Hindlimb muscle (tissue), 1 donor: ENCODE measurements at places on chromosomes 16 and 17.

DNA sequence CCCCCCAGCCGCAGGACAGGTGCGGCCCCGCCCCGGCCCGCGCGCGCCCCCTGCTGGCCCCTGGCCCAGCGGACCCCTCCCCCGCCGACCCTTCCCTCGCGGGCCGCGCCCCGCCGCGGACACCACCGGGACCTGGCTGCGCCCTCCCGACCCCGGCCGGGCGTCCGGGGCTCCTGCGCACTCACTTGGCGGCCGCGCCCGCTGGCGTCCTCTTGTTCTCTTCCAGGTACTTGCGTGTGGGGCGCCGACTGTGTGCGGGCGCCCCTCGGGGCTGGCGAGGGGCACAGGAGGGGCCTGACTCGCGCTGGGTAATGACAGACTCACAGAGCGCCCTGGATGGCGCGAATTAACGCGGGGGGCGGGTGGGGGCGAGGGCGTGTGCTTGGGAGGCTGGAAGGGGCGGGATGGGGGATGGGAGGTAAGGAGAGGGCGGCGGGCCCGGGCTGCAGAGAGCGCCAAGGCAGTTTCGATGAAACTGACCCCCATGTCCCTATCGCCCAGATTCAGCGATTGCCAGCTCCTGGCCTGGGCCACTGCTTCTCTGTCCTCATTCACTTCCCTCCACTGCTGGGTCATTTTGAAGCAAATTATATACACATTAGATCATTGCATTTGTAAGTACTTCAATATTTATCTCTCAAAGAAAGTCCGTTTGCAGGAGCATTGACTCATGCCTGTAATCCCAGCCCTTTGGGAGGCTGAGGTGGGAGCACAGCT is 445 bp upstream of the DBNDD1 start:
- DNase-seq, result no peak

GRCh38 chr16:51538707-51539498 is 387.8 kb upstream of the SALL1 start:
- no peak for DNase-seq

- DNase-seq, result no peak
Measured at GRCh38 chr16:19071811-19072777, 4.7 kb downstream of the COQ7 start.

GRCh38 chr16:86576591-86577313 is 1.6 kb upstream of the FOXL1 start:
- DNase-seq, result no peak

DNA sequence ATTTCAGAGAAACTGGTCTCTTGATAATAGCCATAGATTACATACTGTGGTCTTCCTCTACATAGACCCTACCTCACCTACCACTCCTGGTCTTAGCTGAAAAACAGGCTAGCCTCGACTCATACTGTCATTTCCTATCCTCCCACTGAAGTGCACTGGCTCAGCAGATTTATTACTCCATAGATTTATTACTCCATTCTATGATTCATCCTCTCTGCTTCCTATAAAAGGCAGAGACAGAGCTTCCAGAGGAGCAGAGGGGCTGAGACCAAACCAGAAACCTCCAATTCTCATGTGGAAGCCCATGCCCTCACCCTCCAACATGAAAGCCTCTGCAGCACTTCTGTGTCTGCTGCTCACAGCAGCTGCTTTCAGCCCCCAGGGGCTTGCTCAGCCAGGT is at the start of gene CCL7:
TSS of gene CCL7 (plus strand) at position 253 of the 400 bp plus-strand sequence. CDS start at position 323, 70 bp downstream.
- no peak for DNase-seq

DNA sequence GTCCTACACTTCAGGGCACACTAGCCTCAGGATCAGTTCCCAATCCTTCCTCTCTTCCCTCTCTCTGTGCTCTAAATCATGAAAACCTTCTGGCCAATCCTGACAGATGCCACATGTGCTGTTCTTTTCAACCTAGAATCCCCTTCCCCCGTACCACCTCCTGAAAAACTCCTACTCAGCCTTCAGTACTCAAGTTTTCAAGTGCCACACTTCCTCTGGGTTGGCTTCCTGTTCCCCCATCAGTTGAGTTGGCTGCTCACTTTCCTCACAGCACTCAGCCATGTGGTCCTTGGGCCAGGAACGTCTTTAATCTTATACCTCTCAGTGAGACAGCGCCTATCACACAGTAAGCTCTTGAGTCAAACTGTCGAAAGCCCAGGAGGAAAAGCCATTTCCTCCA is 3.3 kb downstream of the ASPHD1 start:
- DNase-seq, result no peak

- DNase-seq, result no peak
Measured at GRCh38 chr17:62870552-62870971, 62.4 kb upstream of the MARCHF10 start.

DNA sequence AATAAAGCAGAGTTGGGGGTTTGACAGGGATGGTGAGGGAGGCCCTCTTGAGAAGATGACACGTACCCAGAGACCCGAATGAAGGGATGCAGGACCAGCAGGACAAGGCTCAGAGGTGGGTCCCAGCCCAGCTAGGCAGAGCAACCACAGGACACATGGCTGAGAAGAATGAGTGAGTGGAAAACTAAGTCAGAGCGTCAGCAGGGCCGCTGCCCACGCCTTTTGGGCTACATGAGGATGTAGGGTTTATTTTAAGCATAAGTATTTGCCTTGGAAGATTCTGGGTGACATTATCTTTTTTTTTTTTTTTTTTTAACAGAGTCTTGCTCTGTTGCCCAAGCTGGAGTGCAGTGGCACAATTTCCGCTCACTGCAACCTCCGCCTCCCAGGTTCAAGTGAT is 176.0 kb downstream of the TMEM132E start:
- peak; percentile 8 for DNase-seq

GRCh38 chr16:25014500-25015147 is 545 bp downstream of the ARHGAP17 start:
- DNase-seq, result no peak

GRCh38 chr16:11168386-11169051 is 87.5 kb downstream of the SOCS1 start:
- DNase-seq, result no peak

- peak; percentile 14 for DNase-seq
Measured at GRCh38 chr17:62572888-62573401, 54.5 kb upstream of the MRC2 start.

DNA sequence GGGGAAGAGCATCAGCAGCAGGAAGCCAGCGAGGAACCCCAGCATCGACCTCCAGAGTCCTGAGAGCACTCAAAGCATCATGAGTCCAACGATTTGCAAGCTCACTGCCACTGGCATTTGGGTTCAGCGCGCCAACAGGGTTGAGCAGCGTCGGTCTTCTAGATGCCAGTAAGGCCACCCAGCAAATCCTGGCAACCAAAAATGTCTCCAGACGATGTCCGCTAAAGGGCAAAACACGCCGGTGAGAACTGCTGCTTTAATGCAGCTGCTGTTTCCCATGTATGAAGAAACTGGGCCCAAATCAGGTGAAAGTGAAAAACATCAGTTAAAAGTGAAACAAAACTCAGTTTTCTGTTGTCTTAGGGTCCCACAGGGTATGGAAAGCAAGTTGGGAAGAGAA is 70.2 kb downstream of the ANKRD11 start:
- DNase-seq, result no peak

- no peak for DNase-seq
Measured at GRCh38 chr17:21453144-21453898, 77.2 kb downstream of the KCNJ12 start.

DNA sequence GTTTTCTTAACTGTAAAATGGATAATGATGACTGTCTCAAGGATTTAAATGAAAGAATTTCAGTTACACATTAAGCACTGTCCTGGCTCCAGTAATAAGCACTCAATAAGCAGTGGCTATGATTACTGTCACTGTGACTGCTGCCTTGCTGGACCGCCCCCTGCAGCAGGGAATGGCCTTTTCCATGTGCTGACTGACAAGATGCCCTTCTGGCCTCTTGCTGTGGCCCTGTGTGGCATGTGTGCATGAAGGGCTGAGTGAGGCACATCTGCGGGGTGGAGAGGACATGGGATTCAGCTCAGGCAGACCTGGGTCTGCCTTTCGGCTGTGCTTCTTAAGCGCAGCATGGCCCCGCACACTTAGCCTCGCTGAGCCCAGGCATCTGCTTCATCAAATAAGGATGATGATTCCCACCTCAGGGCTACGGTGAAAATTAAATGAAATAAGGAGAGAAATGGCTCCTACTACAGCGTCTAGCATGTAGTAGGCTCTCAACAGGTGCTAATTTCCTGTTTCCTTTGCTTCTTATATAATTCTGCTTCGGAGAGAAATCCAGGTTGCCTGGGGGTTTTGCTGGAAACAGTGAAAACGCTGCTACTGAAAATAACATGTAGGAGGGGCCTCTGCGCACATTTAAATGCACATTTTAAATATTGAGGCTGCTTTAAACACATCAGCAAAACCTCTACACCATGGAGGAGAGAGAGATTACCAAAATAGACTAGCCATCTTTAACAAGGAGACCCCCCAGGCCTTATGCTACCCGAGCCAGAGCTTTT is 183.9 kb downstream of the PARN start:
- no peak for DNase-seq

GRCh38 chr16:3637371-3637923 is 17.0 kb upstream of the DNASE1 start:
- no peak for DNase-seq

GRCh38 chr17:78362232-78362631 is 2.4 kb upstream of the SOCS3 start:
- no peak for DNase-seq

DNA sequence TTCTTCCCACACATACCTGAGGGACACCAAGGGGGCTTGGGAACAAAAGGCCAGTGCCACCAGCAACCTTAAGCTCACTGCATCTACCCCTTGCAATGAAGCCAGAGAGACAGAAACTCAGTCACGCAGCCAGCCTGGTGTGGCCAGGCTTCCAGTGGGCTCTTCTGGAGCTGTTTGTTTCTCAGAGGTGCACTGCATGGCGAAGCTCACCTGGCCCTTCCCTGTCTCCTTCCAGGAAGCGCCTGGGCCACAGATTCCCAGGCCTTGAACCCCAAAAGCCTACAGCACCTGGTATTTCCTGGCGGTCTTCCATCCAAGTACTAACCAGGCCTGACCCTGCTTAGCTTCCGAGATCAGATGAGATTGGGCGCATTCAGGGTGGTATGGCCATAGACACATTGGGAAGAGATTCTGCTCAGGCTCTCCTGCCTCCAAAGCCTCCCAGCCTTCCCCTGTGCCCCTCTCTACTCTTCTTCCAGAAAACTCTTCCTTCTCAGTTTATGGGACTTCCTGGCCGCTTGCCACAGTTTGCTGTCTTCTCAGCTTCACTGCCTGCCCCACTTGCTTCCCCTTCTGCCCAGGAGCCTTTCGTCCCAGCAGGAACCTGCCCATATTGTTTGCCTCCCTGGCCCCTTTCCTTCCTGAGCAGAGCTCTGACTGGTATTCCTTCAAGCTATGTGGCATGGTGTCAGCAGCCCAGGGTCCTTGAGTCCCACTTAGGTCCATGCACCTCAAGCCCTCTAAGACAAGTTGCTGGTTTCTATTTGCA is 1.6 kb downstream of the CISD3 start:
- no peak for DNase-seq

DNA sequence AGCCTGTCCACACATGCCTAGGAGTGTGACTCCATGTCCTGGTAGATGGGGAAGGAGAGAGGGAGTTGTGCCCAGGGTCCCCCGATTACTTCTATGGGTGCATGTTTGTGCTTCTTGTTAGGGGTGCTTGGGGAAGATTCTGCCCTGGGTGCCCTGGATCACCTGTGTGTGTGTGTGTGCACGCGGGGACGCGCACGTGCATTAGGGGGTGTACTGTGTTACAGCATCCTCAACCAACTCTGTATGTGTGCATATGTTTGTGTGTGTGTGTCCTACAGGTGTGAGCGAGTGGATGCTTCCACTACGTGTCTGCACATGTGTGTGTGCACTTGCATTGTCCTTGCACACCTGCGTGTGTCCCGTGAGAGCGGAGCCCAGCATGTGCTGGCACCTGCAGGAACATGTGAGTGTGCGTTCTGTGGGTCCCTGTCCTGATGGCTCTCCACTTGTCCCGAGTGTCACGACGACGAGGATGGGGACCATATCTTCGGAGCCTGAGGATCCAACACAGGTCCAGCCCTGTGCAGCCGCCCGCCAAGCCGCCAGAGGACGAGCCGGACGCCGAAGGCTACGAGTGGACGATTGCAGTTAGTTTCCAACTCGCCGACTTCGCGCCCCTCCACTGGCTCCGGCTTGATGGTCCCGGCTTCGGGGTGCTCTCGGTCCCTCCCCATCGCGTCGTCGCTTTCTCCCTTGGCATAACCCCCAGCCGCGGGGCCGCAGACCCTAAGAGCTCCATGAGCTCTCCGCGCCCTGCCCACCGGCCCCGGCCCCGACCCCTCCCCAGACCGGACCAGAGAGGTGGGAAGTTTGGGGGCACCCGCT is 6.0 kb upstream of the TBC1D3B start:
- DNase-seq, result no peak

DNA sequence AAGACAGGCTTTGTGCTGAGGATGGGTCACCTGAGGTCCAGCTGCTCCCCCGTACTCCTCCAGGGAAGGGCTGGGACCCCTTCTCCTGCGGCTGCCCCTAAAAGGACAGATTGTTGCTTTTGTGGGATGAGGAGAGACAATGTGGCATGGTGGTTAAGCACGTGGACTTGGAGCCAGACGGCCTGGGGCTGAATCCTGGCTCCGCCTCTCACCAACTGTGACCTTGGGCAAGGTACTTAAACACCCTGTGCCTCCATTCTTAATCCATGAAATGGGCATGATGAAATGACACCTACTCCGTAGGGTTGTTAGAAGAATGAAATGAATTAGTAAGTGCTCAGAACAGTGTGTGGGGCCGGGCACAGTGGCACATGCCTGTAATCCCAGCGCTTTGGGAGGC is 39.6 kb upstream of the PLCG2 start:
- no peak for DNase-seq

GRCh38 chr16:78133919-78134318 is 34.5 kb downstream of the WWOX start:
- no peak for DNase-seq

DNA sequence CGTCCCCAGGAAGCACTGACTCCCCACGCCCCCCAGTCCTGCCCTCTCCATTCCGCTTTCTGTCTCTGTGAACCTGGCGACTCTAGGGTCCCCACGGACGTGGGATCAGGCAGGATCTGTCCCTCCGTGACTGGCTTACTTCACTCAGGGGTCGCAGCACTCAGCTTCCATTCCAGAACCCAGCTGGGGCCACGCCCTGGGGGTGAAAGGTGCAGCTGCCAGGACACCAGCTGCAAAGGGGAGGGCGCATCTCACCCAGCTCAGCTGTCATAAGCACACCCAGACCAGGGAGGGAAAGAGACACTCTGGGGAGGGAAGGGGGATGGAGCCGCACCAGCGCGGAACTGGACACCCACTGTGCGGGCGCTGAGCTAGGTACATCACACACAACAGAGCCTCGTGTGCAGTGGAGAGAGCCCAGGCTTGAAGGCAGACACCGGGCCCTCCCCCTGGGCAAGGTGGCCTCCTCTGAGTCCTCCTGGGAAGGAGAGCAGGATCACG is 18.5 kb upstream of the HEXD start:
- DNase-seq, result peak; percentile 65

GRCh38 chr17:44884941-44885340 is 14.3 kb downstream of the EFTUD2 start:
- DNase-seq, result no peak

- DNase-seq, result peak; percentile 43
Measured at GRCh38 chr16:15055141-15056053, 477 bp downstream of the NTAN1 start.

DNA sequence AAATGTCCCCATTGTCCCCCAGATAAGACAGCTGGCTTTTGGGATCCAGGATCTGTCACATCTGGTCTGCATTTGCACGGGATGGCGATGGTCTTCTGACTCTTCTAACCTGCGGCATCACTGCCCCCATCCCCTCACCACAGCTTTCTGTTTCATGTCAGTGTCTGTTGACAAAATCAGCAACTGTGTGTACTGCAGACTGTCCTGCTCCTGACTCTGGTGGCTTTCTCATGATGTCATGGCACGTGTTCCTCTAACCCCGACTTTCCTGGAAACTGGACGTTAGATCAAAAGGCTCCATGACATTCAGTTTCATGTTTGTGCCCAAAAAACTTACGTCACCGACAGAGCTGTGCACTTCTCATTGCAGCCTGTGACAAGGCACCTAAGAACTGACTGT is 30.1 kb upstream of the CPNE2 start:
- peak; percentile 45 for DNase-seq
